Myocyte (in vitro differentiated cells): ENCODE measurements at places on chromosomes 5 and 9.

DNA sequence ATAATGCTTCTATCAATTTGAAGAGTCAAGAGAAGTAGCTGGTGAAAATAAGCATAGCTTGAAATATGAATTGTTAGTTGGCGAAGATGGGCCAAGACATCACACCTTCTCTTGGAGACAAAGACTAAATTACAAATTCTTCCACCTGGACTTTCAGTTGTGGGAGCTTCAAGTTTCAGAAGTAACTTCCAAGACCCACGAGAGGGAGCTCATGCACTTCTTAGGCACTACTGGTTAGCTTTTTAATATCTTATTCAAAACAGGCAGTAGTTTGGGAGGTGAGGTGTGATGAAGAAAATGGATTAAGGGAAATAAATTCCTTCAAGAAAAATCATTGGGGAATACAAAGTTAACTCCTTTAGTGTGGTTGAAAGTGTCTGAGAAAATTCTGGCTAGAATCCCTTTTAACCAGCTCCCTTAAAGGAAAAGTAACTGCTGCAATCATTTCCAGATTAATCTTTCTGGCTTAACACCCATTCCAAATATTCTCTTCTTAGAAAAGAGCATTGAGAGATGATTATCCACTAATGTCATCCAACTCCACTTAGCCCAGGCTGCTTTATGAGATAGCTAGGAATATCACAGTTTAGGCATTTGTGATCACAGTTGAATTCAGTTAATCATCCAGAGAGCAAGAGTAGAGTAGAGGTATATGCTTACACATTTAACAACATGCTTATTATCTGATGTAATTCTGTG is 139.5 kb upstream of the DMRTA1 start:
- peak; percentile 76 for DNase-seq

- DNase-seq, result no peak
Observed at GRCh38 chr5:169095410-169095960, 205.5 kb downstream of the SLIT3 start.

DNA sequence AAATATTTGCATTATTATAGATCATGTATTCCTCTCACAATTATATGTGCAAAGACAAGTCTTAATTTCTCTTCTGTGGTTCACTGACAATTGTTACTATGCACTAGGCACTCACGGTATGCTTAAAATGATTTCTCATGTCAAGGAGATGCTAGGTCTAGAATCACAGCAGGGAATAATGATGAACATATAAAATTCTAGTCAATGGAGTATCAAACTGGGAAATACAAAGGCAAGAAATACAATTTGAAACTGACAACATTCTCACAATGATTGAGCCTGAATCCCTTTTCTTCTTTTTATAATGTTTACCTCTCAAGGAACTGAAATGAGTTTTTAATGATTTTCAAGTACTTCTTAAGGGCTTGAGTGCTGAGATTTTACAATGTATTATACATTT is 302.3 kb upstream of the GRAMD2B start:
- DNase-seq, result no peak

DNA sequence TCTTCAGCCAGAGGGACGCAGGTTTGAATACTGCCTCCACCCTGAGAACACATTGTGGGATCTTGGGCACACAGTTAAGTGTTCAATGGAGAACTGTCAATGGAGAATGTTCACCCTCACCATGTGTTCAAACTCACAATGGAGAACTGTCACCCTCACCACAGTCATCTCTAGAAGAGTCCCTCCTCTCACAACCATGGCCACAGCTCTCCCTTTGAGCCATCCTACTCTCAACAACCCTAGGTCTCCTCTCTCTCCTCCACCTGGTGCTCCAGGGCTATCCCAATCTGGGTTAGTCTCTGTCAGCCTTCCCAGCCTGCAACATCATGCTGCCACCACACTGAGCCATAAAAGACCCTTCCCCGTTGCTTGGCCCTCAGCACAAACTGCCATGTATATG is 36.3 kb upstream of the HAND1 start:
- no peak for DNase-seq
